HFF-Myc (cell line): ENCODE measurements at places on chromosomes 4 and X.
A peak's percentile ranks its signal among the peaks of the same experiment; 100 is the strongest.

DNA sequence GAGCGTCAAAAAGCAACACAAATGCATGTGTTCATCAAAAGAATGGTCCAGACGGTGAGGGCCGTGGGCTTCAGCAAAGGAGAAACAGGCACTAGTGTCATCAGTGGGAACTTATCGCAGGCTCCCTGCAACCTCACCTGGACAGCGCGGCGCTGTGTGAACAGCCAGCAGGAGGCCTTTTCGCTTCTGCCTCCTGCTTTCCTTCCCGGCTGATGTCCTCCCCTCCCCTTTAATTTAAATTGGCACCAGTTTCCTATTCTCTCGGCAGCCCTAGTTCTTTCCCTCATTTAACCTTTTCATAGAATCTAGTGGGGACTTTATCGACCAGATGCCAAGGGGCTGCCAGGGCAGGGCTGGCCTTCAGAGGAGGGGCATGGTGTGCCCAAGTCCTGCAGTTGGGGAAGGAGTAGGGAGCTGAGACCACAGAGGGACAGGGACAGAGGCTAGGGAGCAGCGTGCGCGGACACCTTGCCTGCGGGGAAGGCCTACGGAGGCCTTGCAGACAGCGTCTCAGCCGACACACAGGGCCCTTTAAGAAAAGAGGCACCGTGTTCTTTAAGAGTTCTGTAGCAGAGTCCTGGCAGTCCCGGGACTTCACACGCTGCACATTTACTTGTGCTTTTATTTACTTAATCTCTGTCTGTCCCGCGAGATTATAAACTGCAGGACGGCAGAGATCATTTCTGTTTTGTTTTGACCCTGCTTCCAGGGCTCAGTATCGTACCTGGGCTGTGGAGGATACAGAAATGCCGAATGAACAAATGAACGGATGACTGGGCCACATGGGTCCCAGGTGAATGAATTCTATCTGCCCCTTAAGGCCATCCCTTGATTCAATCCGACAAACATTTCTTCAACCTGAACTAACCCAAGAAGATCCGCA, 8.4 kb upstream of the SORBS2 start:
- DNase-seq: no peak

DNA sequence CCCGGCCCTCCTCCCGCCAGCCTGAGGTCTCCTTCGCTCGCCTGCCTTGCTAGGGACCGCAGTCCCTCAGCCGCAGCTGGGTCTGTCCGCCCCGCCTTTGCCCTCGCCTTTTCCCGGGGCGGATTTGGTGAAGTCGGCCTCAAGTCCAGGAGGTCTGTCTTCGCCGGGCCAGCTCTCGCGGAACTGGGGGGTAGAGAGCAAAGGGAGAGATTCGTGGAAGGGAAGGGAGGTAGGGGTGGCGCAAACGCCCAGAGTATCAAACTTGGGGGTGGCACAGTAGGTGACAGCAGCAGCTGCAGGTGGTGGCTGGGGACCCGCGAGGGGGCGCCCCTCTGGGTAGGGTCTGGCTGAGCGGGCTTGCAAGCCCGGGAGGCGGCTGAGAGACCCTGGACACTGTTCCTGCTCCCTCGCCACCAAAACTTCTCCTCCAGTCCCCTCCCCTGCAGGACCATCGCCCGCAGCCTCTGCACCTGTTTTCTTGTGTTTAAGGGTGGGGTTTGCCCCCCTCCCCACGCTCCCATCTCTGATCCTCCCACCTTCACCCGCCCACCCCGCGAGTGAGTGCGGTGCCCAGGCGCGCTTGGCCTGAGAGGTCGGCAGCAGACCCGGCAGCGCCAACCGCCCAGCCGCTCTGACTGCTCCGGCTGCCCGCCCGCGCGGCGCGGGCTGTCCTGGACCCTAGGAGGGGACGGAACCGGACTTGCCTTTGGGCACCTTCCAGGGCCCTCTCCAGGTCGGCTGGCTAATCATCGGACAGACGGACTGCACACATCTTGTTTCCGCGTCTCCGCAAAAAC, at the start of gene NPY2R:
NPY2R (plus strand) TSS at position 379 of the 797 bp plus-strand sequence. CDS start 5,304 bp downstream, outside the sequence.
- DNase-seq: no peak

GRCh38 chrX:103171353-103171752, 43.6 kb upstream of the BEX4 start:
- DNase-seq: no peak

- DNase-seq: no peak
Observed at GRCh38 chr4:24141836-24142235, 252.0 kb upstream of the PPARGC1A start.

DNA sequence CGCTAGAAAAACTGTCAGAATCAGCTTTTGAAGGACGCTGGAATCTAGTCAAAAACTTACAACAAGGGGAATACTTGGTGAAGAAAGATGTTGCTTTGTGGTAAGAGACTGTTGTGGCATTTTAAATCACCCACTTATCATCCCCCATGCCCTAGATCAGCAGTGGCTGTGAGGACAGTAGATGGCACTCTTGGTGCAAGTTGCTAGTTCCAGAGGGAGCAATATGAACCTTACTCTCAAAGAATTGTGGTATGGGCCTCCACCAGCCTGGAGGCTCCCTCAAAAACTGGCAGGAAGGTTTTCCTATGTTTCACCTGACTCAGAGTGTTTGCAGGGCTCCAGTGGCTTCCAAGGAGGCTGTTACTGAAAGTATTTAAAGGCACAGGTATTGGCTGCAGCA, 37.7 kb upstream of the SLC16A2 start:
- DNase-seq: peak; percentile 20

- no peak for DNase-seq
Observed at GRCh38 chr4:140344101-140344500, 29.3 kb upstream of the SCOC start.

DNA sequence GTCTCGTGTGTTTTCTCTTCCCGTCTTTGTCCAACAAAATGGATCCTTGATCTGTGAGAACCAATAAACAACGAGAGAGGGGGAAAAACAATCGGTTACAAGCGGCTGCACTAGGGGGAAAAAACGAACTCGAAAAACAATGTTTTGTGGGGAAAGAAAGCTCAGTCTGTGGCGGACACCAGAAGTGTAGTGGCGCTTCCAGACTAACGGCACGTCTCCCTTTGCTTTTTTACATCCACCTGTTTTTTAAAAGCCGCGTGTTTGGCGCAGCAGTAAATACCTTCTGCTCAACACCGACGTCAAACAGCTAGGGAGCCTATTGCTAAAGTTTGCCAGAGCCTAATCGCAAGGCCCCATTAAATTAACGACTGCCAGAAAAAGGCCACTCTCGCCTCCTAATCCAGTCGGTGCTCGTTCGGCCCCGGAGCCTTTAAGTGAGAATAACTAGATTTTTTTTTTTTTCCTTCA, 3.3 kb downstream of the NKX6-1 start:
- DNase-seq: no peak

- DNase-seq: no peak
Observed at GRCh38 chrX:149275836-149276235, 229.3 kb downstream of the IDS start.
